ENCODE measurements at places on chromosomes 5 and 9.

DNA sequence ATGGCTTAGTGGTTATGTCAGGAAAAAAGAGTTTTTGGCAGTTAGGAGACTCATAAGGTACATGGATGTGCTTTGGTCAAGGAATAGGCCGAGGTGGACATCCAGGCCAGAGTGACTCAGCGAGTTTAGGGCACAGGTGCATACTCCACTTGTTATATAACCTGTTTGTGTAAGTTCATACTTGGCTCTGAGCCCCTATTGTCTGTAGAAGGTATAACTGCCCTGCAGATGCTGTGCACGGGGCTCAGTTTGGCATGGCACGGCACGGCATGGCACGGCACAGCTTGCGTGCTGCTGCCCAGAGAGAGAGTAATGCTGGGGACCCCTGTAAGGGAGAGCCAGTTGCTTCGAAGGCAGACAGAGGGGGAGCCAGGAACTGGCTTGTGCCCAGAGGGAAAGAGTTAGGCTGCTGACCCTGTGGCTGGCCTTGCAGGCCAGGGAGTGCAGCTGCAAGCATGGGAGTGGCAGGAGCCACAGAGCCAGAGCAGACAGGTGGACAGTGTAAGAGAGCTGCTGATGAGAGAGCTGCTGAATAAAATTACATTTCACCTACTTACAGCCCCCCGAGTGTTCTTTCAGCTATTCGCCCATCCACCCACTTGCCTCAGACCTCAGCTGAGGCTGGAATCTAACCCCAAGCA lies 32.2 kb downstream of the GCNT4 start:
- no peak for DNase-seq
- peaks cover 7% of the 10 kb centered on the region for H3K4me1 ChIP-seq
- H3K27me3 ChIP-seq, result no peaks in the 10 kb centered on the region
- no peak overlapping the region for H3K27ac ChIP-seq

DNA sequence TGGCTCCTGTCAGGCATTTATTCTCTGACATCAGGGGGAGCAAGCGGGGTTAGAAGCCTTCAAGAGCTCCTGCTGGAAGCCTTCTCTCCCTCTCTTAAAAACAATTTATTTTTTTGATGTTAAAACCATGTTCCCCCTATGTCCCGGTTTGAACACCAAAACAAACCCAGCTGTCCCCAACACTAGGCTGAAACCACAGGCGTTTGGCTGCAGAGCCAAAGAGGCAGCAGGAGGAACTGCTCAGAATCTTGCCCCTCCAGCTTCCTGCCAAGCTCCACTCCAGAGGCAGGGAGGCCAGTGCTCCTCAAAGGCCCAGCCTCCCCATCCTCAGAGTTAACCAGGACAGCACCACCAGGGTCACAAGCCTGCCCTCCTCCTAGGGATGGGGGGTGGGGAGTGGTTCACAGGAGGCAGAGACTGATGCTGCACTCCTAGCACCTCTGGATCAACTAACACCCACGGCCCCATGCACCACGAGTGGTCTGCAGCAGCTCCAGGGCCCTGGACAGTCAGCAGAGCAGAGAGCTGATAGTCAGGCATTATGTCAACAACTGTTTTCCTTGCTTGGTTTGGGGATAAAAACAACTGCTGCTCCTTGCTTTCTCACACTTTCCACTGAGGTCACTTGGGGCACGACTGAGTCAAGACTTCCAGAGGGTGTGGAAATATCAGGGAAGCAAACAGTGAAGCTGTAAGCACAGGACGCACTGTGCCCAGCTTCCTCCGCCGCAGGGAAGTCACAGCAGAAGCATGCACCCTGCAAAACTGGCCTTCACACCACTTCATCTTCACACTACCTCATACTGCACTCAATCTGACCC lies 96.5 kb upstream of the ADRA1B start:
- peaks cover 2% of the 10 kb centered on the region for H3K4me1 ChIP-seq
- no peak overlapping the region for H3K27ac ChIP-seq
- H3K27me3 ChIP-seq, result no peaks in the 10 kb centered on the region
- DNase-seq, result no peak
- no peak overlapping the region for H3K4me3 ChIP-seq

GRCh38 chr5:32812399-32812798 lies 101.3 kb downstream of the NPR3 start:
- H3K27me3 ChIP-seq, result no peaks in the 10 kb centered on the region
- H3K36me3 ChIP-seq, result no peaks in the 10 kb centered on the region
- H3K4me3 ChIP-seq, result no peak overlapping the region
- H3K4me1 ChIP-seq, result no peaks in the 10 kb centered on the region

GRCh38 chr9:85056203-85056572 lies 386.7 kb downstream of the NTRK2 start:
- H3K27me3 ChIP-seq, result peaks cover 26% of the 10 kb centered on the region
- H3K4me1 ChIP-seq, result no peaks in the 10 kb centered on the region
- no peaks in the 10 kb centered on the region for H3K36me3 ChIP-seq
- no peak for DNase-seq

DNA sequence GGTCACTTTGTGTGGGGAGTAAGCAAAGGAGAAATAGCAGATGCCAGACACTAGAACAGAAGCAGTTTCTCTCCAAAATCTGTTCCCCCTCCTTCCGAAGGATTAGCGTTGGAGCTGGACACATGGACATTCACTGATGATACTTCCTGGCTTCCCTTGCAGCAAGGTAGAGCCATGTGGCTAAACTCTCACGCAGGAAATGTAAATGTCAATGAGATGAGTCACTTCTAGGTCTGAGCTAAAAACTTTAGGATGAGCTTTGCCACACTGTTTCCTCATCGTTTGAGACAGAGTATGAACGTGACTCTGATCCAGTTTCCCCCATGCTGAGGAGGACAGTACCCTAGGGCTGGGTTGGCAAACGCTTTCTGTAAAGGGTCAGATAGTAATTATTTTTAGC lies 5.1 kb downstream of the BHMT2 start:
- no peak for DNase-seq
- H3K36me3 ChIP-seq, result no peaks in the 10 kb centered on the region
- H3K4me1 ChIP-seq, result peaks cover 8% of the 10 kb centered on the region
- no peak overlapping the region for H3K4me3 ChIP-seq
- no peaks in the 10 kb centered on the region for H3K27me3 ChIP-seq

DNA sequence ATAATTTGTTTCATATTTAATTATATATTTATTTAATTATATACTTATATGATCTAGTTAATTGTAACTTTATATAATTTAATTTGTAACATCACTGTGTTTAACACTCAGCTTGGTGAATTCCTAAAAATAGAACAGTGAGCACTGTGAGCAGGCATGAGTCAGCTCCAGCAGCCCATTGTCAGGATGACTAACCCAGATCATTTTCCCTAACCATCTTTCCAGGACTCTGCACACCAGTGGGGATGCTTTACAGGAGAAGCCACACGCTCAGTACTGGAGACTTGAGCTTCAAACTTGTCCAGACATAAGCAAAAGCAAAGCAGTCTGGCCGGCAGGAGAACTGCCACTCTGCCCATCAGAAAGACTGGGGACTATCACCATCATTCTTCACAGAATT lies 446.2 kb upstream of the TRPC7 start:
- no peak overlapping the region for H3K27ac ChIP-seq
- no peak overlapping the region for H3K4me3 ChIP-seq
- no peaks in the 10 kb centered on the region for H3K4me1 ChIP-seq

GRCh38 chr5:119355244-119355638 lies 578 bp upstream of the TNFAIP8 start:
- no peaks in the 10 kb centered on the region for H3K4me1 ChIP-seq
- H3K36me3 ChIP-seq, result no peaks in the 10 kb centered on the region
- H3K27ac ChIP-seq, result no peak overlapping the region
- H3K27me3 ChIP-seq, result no peaks in the 10 kb centered on the region
- H3K4me3 ChIP-seq, result no peak overlapping the region

DNA sequence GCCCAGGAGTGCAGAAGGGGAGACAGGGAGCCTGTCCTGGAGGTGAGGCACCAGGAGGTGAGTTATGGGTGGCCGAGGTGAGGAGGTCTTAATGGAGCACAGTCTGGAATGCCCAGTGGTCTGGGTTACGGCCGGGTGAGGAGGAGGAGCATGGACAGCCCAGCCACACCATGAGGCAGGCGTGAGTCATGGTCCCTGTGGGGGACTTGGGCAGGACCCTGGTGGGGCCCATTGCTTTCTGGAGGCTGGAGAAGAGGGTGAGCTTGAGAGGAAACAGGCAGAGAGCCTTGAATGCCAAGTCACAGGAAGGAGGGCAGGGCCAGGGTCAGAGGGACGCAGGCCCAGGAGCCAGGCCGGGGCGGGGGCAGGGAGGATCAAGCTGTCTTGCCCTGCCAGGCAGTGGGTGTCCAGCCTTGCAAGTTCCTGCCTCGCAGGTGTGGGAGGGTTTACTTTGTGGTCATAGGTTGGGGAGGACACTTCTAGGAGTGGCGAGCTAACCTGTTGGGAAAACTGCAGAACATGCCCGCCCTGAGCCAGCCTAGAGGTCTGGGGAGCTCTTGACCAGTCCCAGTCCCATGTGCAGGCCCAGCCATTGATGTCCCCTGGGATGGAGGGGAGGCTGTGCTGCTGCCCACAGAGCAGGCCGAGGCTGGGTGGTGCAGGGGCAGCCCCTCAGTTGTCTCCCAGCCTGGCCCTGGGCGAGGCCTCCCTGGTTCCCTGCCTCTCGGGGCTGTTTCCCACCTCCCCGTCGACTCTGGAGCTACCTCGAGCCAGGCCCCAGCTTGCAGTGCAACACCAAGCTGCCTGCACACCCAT lies 2.8 kb downstream of the CACNA1B start:
- no peak for DNase-seq
- H3K27me3 ChIP-seq, result no peaks in the 10 kb centered on the region
- no peak overlapping the region for H3K4me3 ChIP-seq
- no peaks in the 10 kb centered on the region for H3K36me3 ChIP-seq

DNA sequence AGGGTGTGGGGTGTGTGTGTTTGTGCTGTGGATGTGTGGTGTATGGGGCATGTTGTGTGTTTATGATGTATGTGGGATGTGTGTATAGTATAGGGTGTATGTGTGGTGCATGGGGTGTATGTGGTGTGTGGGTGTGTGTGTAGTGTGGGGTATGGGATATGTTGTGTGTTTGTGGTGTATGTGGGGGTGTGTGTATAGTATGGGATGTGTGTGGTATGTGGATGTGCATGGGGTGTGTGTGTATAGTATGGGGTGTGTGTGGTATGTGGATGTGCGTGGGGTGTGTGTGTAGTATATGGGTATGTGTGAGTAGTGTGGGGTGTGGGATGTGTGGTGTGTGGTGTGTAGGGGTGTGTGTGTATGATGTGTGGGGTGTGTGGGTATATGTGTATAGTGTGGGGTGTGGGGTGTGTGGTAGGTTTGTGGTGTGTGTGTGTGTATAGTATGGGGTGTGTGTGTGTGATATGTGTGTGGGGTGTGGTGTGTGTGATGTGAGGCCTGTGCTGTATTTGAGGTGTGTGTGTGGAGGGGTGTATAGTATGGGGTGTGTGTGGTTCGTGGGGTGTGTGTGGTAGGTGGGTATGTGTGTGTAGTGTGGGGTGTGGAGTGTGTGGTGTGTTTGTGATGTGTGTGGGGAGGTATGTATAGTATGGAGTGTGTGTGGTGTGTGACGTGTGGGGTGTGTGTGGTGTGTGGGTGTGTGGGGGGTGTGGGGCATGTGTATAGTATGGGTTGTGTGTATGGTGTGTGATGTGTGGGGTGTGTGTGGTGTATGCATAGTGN lies 10.5 kb downstream of the ECSCR start:
- H3K4me1 ChIP-seq, result no peaks in the 10 kb centered on the region
- DNase-seq, result no peak
- H3K36me3 ChIP-seq, result no peaks in the 10 kb centered on the region
- H3K27ac ChIP-seq, result no peak overlapping the region

DNA sequence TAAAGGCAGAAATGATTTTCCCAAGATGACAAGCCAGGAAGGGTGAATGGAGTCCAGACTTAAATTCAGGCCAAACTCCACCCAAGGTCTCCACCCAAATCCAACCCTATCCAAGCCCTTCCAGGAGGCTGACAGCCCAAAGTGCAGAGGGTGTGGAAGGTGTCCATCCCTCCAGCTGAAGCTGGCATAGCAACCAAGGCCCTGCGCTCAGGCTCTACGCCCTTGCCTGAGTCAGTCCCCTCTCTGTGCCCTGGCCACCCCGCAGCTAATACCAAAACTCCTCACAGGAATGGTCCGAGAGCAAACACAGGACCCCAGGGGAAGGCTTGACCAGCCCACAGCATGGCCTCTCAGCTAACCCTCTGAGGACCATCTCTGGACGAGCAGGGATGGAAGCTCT lies 2.1 kb downstream of the SEPTIN8 start:
- no peaks in the 10 kb centered on the region for H3K27me3 ChIP-seq
- H3K36me3 ChIP-seq, result no peaks in the 10 kb centered on the region
- peaks cover 24% of the 10 kb centered on the region for H3K4me1 ChIP-seq
- H3K27ac ChIP-seq, result no peak overlapping the region
- no peak for DNase-seq

DNA sequence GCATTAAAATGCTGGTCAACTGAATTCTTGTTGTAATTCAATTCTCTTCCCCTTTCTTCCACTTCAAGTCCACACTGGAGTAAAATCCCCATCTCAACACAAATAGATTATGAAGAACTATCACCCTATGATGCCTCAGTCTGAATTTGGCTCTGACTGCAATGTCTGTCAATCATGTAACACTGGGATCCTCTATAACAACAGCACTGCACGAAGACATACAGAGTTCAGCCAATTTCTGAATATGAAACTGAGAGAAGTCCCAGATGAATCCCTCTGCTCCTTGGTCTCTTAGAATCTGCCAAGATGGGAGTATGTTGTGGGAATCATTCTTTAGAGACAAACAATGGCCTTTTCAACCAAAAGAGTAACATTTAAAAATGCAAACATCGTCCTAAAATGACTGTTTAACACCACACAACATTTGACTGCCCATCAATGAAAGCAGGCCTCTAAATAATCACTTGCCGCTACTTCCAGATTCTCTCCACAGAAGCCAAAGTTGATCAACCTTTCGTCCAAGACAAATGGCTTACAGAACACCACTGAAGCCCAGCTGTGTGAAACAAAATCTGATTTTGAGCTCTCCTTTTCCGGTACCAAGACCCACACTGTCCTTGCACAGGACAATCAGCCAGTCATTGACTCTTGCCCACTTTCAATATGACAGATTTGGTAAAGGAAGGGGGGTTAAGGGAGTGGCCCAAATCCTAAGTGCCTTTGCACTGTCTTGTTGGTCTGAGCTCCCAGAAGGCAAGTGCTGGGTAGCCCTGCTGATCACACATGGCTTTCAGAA lies 258.0 kb downstream of the EBF1 start:
- peaks cover 20% of the 10 kb centered on the region for H3K27me3 ChIP-seq
- H3K36me3 ChIP-seq, result no peaks in the 10 kb centered on the region
- DNase-seq, result no peak
- no peaks in the 10 kb centered on the region for H3K4me1 ChIP-seq
- no peak overlapping the region for H3K4me3 ChIP-seq
- no peak overlapping the region for H3K27ac ChIP-seq
